Choroid plexus epithelial cell (primary cell): ENCODE measurements at places on chromosomes 13 and 19.

DNA sequence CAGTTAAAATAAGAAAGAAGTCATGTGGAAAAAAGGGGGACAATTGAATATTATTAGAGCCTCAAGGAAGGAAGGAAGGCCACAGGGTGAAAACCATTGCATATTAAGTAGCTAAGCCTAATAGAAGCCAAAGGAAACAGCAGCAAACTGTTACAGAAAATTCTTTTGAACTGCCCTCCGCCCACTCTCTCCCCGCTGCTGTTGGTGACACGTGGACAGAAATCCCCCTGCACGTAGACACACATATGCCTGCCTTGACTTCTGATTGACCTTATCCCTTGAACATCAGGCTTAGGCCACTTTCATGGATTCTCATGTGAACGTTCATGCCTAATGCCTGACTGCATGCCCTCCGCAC, 229.1 kb downstream of the KCNRG start:
- DNase-seq: no peak

- DNase-seq: no peak
These were observed 14.4 kb upstream of the GNA15 start for GRCh38 chr19:3121396-3121795.

- DNase-seq: no peak
These were observed 15.9 kb downstream of the DYRK1B start for GRCh38 chr19:39817888-39818561.

GRCh38 chr13:100666124-100666523, 8.5 kb downstream of the TMTC4 start:
- peak; percentile 7 for DNase-seq

DNA sequence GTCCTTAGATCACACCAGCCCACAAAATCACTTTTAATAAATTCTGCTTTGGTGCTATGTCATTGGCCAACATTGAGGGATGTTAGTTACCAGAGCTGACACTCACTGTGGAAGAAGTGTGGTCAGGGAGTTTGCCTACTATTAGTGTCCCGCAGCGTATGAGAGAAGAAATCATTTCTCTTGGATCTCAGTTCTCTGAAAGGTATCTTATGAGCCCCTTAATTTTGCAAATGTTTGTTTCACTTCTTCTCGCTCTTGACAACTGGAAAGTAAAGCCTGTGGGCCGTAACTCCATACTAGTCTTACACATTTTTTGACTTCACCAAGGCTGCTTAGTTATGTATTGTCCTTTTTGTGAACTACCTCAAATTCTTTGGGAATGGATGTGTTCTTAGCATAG, 80.9 kb downstream of the FLT1 start:
- no peak for DNase-seq

GRCh38 chr19:44808463-44809371, at the start of gene BCAM:
TSS of gene BCAM (plus strand) at chr19:44809103. CDS start at chr19:44809125, 22 bp downstream.
- DNase-seq: peak; percentile 69

GRCh38 chr19:2503521-2504109, 27.7 kb downstream of the GADD45B start:
- DNase-seq: peak; percentile 71

GRCh38 chr13:49641801-49642291, 13.5 kb downstream of the ARL11 start:
- peak; percentile 76 for DNase-seq

DNA sequence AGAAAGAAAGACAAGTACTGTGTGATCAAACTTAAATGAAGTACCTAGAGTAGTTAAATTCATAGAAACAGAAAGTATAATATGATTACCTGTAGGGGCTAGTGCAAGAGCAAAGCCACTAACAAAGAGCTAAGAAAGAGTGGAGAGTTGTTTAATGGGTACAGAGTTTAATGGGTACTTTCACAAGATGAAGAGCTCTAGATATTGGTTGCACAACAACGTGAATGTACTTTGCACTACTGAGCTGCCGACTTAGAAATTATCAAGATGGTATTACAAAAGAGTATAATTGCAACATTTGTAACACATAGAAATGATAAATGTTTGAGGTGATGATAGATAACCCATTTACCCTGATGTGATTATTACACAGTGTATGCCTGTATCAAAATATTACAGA, 140.3 kb upstream of the GPC6 start:
- no peak for DNase-seq

GRCh38 chr13:112141643-112142400, 74.9 kb downstream of the SOX1 start:
- no peak for DNase-seq

DNA sequence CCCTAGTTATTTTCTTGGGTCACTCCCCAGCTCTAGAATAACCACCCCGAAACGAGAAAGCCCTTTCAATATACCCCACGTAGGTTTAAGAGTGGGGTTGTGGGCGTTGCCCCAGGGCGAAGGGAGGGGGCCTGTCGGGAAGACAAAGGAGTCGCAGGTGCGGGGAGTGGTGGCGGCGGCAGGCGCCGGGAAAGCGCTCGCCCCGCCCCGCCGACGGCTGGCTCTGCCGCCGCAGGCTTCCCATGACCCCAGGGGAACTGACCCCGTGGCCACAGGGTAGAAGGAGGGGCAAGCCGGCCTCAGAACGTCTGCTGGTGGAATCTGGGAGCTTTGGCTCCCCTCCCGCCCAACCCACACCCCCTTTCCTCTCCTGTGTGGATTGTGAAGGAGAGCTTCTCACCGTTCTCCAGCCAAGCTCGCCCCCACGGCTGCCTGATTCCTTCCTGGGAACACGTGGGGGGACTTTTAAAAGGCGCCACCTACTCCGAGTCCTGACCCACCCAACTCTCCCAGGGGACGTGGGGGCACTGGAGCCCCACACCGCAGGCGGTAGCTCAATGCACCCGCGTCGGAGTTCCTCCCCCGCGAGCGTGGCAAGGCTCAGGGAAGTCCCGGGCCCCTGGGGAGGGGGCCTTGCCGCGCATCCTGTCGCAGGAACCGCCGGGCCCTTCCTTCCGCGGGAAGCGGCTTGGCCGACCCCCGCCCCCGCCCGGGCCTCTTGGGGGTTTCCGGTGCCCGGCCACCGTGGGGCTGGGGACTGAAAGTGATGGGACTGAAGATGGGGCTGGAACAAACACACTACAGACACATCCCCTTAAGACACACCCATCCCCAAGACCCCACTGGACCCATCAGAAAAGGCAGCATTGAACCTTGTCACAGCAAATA, 5.5 kb downstream of the IER2 start:
- DNase-seq: peak; percentile 80

- no peak for DNase-seq
These were observed 55.9 kb upstream of the LATS2 start for GRCh38 chr13:21117104-21117809.

DNA sequence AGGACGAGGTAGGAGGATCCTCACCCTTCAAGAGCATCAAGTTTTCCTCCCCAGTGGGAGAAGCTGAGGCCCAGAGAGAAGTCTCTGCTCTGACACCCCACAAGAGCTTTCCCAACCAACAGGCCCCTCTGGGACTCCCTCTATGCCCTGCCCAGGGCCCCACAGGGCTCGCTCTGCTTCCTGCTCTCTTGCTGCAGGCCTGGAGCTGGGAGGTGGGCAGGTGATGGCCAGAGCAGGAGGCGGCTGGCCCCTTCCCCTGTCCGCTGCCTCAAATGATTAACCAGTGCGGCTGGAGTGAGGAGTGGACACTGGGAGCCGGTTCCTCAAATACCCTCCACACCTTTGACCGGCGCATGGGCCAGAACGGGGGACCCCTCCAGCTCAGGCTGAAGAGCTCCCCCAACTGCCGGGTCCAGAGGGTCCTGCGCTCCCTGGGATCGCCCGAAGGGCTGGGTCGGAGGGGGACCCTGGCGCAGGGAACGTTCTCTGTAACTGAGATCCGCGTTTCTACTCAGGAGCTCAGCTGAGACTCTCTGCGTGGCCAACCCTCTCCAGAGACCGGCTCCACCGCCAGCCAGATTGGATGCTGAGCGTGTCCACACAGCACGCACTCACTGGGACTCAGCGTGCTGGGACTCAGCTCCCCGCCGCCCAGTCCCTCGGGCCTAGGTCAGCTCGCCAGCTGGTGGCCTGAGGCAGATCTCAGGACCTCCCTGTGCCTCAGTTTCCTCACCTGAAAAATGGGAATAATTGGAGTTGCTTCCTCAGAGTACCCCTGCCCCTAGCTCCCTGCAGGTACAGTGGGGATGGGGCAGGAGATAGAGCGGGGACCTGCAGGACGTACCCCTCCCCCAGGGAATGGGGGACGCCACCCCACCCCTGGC, 6.7 kb upstream of the ONECUT3 start:
- DNase-seq: peak; percentile 24
